ENCODE measurements at places on chromosomes 4 and X. TPM values are rescaled to one million over a fixed set of nuclear protein-coding genes. Genes with fewer than 3 reads are reported as not detected.

ACSL1 gene
- 17.9 TPM for total RNA-seq

GRCh38 chr4:143345356-143345755, 8.7 kb downstream of the GAB1 start:
- DNase-seq: no peak
- no peaks in the 10 kb centered on the region for H3K36me3 ChIP-seq
- H3K4me1 ChIP-seq: peaks cover 26% of the 10 kb centered on the region
- H3K27ac ChIP-seq: peak overlapping the region; percentile 53
- H3K4me3 ChIP-seq: no peak overlapping the region

- H3K4me3 ChIP-seq: no peak overlapping the region
- no peaks in the 10 kb centered on the region for H3K4me1 ChIP-seq
- H3K36me3 ChIP-seq: no peaks in the 10 kb centered on the region
Measured at GRCh38 chr4:150089732-150090131, 11.5 kb downstream of the DCLK2 start.

GRCh38 chrX:100685284-100685996, 41.4 kb downstream of the SRPX2 start:
- no peaks in the 10 kb centered on the region for H3K36me3 ChIP-seq
- H3K4me1 ChIP-seq: no peaks in the 10 kb centered on the region
- peak; percentile 79 for DNase-seq
- no peak overlapping the region for H3K4me3 ChIP-seq
- H3K27me3 ChIP-seq: no peaks in the 10 kb centered on the region

GRCh38 chrX:118360429-118361125, 14.7 kb downstream of the WDR44 start:
- DNase-seq: no peak
- no peak overlapping the region for H3K27ac ChIP-seq
- H3K4me3 ChIP-seq: no peak overlapping the region
- no peaks in the 10 kb centered on the region for H3K36me3 ChIP-seq
- H3K4me1 ChIP-seq: peaks cover 6% of the 10 kb centered on the region

- no peak overlapping the region for H3K4me3 ChIP-seq
- H3K27me3 ChIP-seq: no peaks in the 10 kb centered on the region
- no peak for DNase-seq
- H3K4me1 ChIP-seq: no peaks in the 10 kb centered on the region
- no peak overlapping the region for H3K27ac ChIP-seq
Measured at GRCh38 chr4:24674279-24674678, 89.9 kb upstream of the DHX15 start.

DNA sequence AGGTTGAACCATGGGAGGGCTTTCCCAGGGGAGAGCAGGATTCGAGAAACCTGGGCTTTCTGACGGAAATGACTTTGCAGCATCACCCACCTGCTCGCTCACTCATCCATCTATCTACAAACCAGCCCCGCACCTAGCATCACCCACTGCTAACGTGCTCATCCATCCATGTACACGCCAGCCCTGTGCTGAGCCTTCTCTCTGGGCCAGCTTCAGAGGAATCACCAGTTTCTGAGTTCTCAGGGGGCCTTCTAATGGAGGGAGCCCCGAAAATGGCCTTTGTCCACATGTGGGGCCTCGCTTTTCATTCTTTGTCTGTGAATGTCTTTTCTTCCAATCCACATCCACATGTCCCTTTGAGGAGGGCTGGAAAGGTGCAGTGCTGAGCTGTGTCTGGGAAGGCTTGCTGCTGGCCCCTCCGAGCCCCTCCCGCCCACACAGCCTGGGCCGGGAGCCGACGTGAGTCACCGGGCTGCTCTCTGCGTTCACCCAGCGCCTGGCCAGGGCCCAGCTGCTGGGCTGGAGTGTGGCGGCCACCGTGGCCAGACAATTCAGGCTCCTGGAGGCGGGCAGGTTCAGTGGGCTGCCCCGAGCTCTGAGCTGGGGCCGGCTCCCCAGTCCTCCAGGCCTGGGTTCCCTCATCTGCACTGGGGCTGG, 14.7 kb downstream of the SORCS2 start:
- no peaks in the 10 kb centered on the region for H3K27me3 ChIP-seq
- no peak overlapping the region for H3K27ac ChIP-seq
- no peak overlapping the region for H3K4me3 ChIP-seq
- H3K4me1 ChIP-seq: no peaks in the 10 kb centered on the region
- peak; percentile 73 for DNase-seq

- no peak for DNase-seq
- no peaks in the 10 kb centered on the region for H3K36me3 ChIP-seq
Measured at GRCh38 chr4:42197341-42197740, 44.9 kb upstream of the BEND4 start.

GRCh38 chr4:182554736-182555135, 311.5 kb downstream of the TENM3 start:
- no peak overlapping the region for H3K27ac ChIP-seq
- no peaks in the 10 kb centered on the region for H3K27me3 ChIP-seq
- no peaks in the 10 kb centered on the region for H3K4me1 ChIP-seq
- no peak overlapping the region for H3K4me3 ChIP-seq

All from pancreas (tissue), 10 donors.